ENCODE measurements at places on chromosomes 7 and 10.

- no peak for DNase-seq
Measured at GRCh38 chr10:129099992-129100391, 367.0 kb upstream of the MGMT start.

GRCh38 chr10:11522821-11523245 lies 88.6 kb downstream of the USP6NL start:
- DNase-seq = no peak

DNA sequence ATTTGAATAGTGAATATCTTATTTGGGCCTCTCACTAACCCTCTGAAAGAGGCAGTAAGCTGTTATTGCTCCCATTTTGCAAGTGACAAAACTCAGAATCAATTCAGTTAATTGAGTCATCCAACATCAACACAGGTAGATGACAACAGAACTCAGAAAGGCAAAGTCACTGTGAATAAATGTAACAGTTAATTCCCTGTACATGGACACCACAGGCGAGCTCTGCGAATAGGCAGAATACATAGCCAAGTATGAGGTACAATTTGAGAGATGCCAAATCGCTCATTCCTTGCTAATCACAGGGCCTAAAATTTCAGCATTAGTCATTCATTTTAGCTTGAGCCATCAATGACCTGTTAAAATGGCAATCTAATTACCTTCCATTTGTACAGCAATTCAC lies 52.6 kb upstream of the HECTD2 start:
- DNase-seq = no peak

- DNase-seq = no peak
Measured at GRCh38 chr7:5528071-5528814, 104.6 kb upstream of the TNRC18 start.

- no peak for DNase-seq
Measured at GRCh38 chr7:103541026-103541425, 95.0 kb upstream of the SLC26A5 start.

DNA sequence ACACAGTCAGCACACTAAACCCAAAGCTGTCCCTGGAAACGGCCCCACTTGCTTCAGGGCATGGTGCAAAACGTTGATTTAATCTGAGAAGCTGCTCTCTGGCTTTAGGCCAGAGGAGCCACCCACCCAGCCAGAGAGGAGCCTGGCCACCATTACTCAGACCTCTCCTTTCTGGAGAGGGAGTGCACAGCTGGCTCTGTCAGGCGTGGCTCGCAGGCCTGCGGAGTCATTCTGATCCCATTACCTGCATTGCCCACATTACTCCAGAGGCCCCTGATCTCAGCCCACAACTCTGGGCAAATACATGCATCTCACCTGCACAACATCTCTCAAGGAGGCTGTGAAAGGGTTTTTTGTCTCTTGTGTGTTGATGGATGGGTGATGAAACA lies 370.0 kb upstream of the IGFBP3 start:
- DNase-seq = no peak

- DNase-seq = no peak
Measured at GRCh38 chr10:124001391-124002148, 91.8 kb downstream of the CHST15 start.

GRCh38 chr10:110827410-110827809 lies 44.3 kb upstream of the PDCD4 start:
- no peak for DNase-seq

DNA sequence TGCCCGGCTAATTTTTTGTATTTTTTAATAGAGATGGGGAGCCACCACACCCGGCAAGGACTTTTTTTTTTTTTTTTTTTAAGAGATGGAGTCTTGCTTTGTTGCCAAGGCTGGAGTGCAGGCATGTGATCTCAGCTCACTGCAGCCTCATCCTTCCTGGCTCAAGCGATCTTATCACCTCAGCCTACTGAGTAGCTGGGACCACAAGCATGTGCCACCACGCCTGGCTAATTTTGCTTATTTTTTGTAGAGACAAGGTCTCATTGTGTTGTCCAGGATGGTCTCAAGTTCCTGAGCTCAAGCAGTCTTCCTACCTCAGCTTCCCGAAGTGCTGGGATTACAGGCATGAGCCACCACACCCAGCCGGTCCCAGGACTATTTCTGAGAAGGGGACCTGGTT lies 9.3 kb upstream of the MCU start:
- DNase-seq = no peak

DNA sequence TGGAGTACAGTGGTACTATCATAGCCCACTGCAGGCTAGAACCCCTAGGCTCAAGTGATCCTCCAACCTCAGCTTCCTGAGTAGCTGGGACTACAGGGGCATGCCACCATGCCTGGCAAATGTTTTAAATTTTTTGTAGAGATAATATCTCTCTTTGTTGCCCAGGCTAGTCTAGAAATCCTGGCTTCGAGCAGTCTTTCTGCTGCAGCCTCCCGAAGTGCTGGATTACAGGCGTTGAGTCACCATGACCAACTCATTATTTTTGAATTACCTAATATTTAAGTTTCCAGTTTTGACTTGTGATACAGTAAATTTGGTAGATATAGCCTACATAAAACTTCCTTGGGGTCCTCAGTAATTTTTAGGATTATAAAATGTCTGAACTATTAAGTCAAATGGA lies 74.1 kb downstream of the RUNDC3B start:
- DNase-seq = no peak

- no peak for DNase-seq
Measured at GRCh38 chr7:15607529-15608210, 45.9 kb upstream of the AGMO start.

GRCh38 chr10:74956555-74957111 lies 130.2 kb downstream of the KAT6B start:
- no peak for DNase-seq

DNA sequence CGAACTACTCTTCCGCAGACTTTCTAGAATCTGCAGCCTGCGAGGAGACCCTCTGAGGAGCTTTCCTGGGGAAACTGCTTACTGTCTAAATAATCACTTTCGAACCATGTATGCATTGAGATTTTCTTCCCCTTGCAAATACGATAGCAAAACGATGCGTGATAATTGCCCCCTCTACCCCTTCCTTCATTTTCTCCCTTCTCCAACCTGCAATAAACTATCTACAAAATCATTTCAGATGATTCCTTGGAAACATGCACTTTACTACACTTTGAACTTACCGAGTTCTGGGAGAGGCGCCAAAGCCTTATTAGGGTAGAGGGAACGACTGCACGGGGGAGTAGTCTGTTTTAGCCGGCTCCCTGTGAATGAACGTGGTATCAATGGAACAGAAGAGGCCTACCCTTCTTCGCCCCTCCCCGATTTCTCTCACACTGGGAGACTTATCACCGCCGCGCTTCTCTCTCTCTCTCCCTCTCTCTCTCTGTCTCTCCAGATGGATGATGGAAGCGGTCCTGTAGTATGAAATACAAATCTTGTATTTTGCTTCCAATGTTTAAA lies at the start of gene FGFBP3:
Gene FGFBP3 (minus strand): TSS at position 370 of the 561 bp plus-strand sequence. CDS start 517 bp downstream, outside the sequence.
- DNase-seq = no peak

- DNase-seq = no peak
Measured at GRCh38 chr10:77041636-77042258, 595.9 kb downstream of the KCNMA1 start.

GRCh38 chr7:117273814-117274225 lies 49.0 kb downstream of the WNT2 start:
- no peak for DNase-seq

DNA sequence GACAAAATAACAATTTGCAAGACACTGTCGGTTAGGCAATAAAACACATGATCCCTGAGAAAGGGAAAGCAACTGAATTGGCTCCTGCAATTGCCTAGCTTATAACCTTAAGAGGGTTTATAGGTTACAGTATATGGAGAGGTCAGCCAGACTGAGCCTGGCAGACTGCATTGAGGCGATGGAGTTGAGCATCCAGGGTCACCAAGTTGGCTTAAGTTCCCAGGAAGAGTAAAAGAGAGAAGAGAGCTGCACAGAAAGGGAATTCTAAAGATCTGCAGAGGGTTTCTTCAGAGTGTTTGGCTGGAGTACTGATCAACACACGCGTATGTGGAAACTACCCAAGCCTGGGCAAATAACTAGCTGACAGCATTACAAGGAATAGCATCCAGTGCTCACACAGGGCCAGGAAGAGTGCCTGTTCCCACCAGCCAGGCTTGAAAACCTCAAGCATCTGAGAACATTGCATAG lies 11.2 kb downstream of the ANKMY2 start:
- no peak for DNase-seq

GRCh38 chr10:33098951-33099663 lies 141.1 kb upstream of the ITGB1 start:
- no peak for DNase-seq

DNA sequence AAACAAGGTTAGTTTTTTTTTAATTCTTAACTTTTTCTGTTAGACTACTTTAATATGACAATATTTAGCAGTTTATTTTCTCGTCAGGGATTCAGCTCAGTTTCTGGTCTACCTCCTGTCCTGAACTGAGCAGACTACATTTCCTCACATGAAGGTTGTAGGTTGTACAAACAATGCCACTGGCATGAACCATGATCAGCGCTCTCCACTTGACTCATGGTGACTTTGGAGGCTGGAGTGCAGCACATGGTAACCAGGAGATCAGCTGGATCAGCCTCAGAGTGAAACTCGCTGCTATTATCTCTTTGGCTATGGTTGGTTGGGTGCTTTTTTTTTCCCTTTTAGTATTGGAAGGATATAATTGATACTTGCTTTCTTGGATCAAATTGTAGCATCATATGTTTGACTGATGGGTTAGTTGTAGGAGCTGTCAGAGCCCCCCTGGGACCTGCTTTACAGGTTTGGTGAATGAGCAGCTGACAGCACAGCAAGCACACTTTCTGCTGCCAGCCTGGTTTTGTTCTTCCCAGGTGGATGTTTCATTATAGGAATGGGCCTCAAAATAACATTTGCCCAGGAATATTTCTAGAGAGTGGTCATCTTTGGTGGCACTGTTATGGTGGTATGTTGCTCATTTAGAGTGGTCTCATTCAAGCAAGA lies 556.4 kb downstream of the AUTS2 start:
- no peak for DNase-seq

Data from activated CD8-positive, alpha-beta memory T cell treated with anti-CD3 and anti-CD28 coated beads for 1 hour (primary cell).